Colonic mucosa (tissue), 4 donors: ENCODE measurements at places on chromosomes 12 and 14.

DNA sequence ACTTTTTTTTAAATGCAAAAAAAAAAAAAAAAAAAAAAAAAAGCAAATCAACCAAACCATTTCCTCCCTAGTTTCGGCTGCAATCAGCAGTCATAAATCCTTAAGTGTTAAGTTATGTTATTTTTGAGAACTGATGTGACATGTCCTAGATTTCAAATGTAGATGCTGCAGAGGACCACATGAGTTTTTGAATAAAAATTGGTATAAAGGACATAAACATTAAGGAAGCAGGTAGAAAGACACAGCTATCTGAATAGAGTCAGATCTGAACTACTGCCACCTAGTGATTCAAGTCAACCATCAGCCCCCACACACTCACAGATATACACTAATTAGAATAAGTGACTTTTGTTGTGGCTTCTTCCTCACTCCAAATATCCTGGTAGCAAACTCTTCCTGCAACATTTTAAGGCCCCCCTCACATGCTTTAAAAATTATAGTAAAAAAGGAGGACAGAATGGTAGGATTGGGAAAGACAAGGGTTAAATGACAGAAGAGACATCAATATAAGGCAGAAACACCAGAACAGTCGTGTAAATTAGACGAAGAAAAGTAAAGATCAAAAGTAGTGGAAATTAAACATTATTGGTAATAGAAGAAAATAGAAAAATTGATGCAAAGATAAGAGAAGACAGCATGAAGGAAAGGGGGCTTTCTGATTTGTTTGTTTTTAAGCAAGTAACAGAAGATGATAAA is 394.5 kb upstream of the ATP2B1 start:
- H3K27ac ChIP-seq: no peak overlapping the region
- no peaks in the 10 kb centered on the region for H3K36me3 ChIP-seq
- H3K27me3 ChIP-seq: no peaks in the 10 kb centered on the region
- no peaks in the 10 kb centered on the region for H3K4me1 ChIP-seq
- no peak overlapping the region for H3K4me3 ChIP-seq

DNA sequence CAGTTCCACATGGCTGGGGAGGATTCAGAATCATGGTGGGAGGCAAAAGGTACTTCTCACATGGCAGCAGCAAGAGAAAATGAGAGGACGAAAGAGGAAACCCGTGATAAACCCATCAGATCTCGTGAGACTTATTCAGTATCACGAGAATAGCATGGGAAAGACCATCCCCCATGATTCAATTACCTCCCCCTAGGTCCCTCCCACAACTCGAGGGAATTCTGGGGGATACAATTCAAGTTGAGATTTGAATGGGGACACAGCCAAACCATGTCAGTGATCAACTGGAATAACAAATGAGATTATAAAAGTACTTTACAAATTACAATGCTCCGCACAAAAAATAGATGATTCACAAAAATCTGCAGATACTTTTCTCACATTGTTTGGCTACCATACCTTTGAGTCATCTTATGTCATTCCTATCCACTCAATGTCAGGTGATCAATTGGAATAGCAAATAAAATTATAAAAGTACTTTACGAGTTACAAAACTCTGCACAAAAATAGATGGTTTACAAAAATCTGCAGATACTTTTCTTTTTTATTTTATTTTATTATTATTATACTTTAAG is 338.9 kb downstream of the C12orf50 start:
- no peaks in the 10 kb centered on the region for H3K27me3 ChIP-seq
- no peaks in the 10 kb centered on the region for H3K4me1 ChIP-seq
- no peak for DNase-seq
- H3K4me3 ChIP-seq: no peak overlapping the region
- H3K27ac ChIP-seq: no peak overlapping the region

DNA sequence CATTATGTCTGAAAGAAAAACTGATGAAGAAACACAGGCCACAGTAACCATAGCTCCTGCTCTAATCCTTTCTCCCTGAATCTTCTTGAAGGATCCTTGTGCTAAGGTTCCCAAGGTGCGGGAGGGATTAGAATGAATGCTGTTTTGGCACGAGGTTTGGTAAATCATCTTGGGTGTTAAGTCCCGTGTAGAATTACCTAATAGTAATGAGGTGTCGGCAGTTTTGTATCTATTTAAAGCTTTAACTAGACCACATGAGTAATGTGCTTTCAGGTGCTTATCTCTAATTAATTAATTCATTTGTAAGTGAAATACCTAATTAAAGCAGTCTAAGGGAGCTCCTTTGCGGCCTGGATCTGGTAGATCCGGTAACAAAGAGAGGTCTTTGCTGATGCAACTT is 53.9 kb downstream of the GNG2 start:
- H3K27ac ChIP-seq: no peak overlapping the region
- DNase-seq: no peak
- H3K4me1 ChIP-seq: no peaks in the 10 kb centered on the region
- H3K4me3 ChIP-seq: no peak overlapping the region

DNA sequence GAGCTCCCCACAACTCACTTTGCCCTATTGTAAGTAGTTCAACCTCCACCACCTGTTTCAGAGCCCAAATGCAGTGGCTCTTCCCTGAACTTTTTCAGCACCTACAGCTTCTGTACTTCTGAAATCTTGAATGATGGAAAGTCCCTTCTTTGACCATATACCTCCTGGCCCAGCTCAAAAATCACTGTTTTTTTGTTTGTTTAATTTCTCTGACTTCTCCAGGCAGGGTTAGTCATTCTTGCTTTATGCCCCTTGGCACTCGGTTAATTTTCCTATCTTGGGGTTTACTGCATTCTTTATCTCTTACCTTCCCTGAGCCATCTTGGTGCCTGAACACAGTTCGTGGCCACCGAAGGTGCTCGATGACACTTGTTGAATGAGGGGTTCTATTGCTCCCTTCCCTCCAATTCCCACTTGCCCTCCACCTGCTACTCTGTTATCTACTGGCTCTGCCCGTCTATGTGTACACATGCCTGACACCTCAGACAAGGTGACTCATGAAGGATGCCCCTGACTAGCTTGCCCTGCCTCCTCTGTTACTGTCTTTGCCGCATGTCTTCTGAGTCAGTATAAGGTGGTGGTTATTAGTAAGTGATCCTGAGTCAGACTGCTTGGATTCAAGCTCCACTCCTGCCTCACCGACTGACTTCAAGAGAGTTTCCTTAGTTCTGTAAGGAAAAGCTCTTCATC is 4.4 kb downstream of the AMHR2 start:
- no peaks in the 10 kb centered on the region for H3K4me1 ChIP-seq
- H3K27ac ChIP-seq: no peak overlapping the region

DNA sequence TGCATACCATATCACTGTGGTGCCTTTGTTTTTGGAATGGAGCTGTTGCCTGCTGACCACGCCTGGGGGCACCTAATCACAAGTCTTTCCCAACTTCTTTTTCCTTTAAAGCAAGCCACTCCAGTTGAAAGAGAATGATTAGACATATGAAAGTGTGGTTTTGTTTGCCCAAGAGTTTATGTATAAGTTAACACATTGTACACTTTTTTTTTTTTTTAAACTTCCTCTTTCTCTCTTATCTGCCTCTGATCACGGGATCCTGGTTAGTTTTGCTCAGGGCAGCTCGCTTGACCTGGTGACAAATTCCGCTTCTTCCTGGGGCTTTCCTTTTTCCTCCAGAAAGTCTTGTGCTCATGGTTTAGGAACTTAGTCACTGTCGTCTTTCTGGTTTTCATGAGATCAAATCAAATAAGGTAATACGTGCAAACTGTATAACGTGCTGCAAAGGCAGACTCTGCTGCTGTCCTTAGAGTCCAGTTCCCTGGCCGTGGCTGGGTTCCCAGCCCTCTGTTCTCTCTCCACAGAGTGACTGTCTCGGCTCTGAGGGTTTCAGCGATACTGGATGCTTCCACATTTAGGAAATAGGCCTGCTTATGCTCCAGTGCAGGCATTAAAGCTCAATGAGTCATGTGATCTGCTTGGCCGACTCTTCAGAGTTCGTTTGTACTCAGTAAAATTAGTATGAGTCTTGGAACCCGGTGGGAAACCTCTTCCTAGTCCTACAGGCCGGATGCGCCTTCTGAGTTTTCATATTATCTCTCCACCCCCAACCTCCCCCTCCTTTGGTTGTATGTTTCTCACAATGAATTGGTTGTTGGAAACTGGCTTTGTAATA is 15.2 kb downstream of the RASSF3 start:
- H3K4me3 ChIP-seq: peak overlapping the region; percentile 16
- H3K27me3 ChIP-seq: no peaks in the 10 kb centered on the region
- H3K27ac ChIP-seq: peak overlapping the region; percentile 91
- DNase-seq: peak; percentile 74

DNA sequence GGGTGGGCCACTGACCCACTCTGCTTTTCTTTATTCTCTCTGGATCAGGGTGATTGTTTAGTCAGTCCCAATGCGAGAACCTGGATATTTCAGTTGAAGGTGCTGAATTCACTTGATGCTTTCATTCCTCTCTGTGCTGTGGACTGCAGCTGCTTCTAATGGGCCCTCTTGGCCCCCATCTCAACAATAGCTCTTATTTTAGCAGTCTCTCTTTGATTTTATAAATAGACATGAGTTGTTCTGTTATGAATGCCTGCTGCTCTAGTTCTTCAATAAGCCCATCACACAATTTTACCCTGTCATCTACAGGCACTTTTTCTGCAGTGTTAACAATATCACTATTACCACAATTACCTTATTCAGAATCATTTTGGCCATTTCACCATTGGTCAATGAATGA is 54.1 kb upstream of the YARS2 start:
- no peaks in the 10 kb centered on the region for H3K4me1 ChIP-seq
- H3K4me3 ChIP-seq: no peak overlapping the region
- H3K27me3 ChIP-seq: no peaks in the 10 kb centered on the region
- no peak overlapping the region for H3K27ac ChIP-seq
- H3K36me3 ChIP-seq: no peaks in the 10 kb centered on the region
- no peak for DNase-seq
